NCI-H2107 (cell line): ENCODE measurements at places on chromosomes 5 and 9.

- no peak for DNase-seq
Observed at GRCh38 chr5:6723816-6724300, 10.6 kb downstream of the TENT4A start.

DNA sequence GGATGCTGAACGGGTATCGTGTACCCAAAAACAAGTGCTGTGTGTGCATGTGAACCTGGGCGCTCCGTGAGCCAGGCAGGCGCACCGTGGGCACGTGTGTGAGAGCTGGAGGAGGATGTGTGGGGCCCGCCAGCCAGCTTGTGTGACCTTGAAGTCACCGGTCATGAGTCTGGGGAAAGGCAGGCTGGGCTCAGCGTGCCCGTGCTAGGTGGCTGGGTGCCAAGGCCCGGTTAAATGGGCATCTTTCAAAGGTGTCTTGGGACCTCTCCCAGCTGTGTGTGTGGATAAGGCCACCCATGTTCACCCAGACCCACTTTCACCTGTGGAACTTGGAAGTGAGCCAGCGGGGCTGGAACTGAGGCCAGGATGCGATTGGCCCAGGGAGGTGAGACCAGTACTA lies 3.4 kb downstream of the KCNT1 start:
- no peak for DNase-seq

- no peak for DNase-seq
Observed at GRCh38 chr5:158796812-158797497, 302.8 kb downstream of the EBF1 start.

DNA sequence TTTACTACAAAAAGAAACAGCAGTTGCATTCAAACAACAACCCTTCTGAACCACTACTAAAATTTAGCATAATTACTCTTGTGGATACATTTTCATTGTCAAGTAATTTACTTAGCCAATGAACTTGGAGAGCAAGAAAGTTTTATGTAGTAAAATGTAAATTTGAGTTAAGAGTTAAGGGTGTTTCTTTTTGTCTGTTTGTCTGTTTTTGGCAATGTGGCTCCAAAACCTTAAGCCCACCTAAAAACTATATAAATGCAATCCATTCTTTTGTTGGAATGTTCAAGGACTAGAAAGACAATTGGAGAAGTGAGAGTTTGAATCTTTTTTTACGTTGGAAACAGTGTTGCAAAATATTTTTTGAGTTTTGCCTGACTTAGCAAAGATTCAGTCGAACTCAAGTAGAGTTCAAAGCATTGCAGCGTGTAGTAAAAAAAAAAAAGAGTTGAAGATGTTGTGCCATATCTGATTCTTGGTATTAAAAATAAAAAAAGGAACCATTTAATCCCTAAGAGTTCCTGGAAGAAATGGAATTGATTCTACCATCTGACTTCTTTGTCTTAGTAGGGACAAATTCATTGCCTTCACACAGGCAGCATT lies 867 bp downstream of the SYK start:
- no peak for DNase-seq

DNA sequence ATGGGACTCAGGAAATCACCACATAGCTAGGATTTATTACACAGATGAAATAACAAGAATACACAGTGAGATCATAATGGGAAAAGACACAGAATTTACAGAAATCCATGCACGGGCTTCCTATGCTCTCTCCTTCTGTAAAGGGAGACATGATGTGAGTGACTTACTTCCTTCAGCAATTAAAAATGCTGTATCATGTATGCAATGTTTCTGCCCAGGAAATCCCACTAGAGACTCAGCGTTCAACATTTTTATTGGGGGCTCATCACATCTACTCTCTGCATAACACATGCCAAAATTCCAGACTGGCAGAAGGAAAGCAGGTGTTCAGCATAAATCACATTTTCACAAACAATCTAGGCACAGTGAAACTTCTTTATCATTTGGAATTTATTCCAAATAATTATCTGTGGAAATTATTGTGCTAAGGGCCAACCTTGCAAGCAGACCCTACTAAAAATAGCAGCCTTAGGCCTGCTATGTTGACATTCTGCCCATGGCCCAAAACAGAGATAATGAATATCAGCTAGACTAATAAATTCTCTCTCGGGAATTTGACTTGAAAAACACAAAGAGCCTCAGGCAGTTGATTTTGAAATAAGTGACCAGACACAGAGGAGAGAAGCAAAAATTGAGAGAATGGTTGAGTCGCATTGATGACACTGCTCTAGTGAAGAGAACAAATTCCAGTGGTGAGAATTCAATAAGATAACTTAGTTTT lies 31.4 kb upstream of the SELENOP start:
- DNase-seq: no peak

DNA sequence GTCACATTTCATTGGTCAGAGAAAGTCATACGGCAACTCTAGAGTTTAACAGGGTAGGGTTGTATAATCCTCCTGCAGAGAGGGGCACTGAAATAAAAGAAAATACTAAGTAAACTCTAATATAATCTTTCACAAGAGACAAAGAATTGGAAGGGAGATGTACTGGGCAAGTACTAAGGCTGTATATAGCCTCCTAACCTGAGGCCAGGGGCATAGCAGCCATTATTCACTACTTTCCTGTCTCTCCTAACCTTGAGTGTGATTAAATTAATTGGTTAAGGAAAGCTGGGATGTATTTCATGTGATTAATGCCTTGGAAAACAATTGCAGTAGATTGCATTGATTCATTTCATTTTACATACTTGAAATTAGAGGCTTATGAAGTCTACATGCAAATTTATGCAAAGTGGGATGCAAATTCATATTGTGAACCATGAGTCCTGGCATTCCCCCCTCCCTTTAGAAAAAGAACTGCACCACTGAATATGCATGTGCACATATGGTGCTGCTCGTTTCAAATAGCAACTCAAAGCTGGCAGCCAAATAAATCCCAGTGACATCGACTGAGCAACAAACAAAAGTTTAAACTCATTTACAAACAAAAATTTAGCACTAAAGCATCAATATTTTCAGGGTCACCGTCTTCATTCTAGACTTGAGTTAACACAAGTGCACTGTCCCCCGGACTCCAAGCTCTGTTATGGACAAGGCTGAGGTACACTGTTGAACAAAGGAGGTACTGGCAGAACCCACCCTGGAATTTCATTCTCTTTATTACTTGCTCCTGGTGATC lies 70.0 kb downstream of the DMAC1 start:
- no peak for DNase-seq

- no peak for DNase-seq
Observed at GRCh38 chr5:107474716-107475489, 195.8 kb downstream of the EFNA5 start.

GRCh38 chr9:82498541-82499317 lies 510.2 kb downstream of the SPATA31D1 start:
- DNase-seq: no peak

DNA sequence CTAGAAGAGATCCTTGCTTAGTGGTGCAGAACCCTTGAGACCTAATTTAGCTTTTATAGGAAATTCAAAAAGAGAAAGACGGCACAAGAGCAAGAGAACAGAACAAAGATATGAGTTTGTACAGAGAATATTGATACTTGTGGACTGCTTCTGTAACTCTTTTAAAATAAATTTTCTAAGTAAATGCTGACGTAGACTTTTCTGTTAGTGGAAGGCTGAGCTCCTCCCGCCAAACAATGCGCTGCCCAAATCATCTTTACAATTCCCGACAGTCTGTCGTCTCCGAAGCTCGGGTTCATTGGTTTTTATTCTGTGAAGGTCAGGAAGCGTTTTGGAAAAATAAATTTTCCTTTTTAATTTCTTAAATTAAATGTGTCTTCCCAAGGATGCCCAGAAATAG lies 22.3 kb downstream of the RORB start:
- DNase-seq: no peak

DNA sequence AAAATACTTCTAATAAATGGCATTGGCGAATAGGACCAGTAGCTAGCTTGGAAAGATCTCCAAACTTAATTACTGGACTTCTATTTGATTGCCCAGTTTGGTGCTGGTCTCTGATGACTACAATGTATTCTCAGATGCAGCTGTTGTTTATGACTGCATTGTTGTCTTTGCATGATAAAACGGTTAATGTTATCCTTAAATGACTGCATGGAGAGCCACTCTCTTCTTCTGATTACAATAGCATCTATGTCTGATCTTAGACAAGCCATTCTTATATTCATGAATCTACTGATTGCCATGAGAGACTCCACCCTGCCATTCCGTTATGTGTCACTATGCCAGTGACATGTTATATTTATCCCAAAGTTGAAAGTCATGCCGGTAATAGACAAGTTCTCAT lies 42.9 kb upstream of the ERBIN start:
- DNase-seq: no peak

- DNase-seq: no peak
Observed at GRCh38 chr9:132003896-132004295, 75.8 kb downstream of the MED27 start.

GRCh38 chr5:177427919-177428573 lies 1.6 kb downstream of the GRK6 start:
- DNase-seq: no peak
